Mesothelial cell of epicardium (in vitro differentiated cells): ENCODE measurements at places on chromosomes 12 and 14.

DNA sequence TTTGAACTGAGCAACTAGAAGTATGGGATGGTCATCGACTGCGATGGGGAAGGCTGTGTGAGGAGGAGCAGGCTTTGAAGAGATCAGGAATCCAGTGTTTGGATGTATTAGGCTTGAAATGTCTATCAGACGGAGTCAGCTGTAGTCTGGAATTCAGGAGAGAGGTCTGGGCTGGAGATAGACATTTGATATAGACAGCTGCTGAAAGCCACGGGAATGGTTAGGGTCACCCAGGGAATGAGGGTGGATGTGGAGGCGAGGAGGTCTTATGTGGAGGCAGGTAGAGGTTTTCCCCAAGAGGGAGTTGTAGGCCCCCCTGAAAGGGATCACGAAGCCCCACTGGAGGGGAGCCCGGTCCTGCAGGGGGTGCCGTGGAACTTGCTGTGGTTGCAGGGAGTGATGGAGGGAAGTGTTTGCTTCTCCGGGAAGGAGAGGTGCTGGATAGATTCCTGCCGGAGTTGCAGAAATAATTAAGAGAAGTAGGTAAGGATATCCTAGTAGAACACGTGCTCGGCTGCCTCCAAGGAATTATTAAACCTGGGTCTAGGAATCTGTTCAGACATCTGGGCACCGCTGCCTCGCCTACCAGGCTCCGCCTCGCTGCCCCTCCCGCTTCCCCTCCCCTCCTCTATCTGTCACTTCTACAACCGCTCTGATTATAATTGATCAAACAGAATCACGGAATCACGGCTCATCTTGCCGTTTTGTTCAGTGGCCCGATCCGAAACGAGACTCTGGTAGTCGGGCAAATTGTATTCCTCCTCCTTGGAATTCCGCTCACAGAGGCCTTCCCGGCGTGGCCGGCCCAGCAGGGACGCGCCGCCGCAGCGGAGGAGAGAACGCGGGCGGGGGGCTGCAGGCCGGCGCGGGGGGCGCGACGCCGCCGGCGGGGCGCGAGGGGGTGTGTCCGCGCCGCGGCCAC is 826 bp upstream of the CACNA1C start:
- peak; percentile 49 for DNase-seq

GRCh38 chr12:47155457-47156166 is 75.9 kb upstream of the AMIGO2 start:
- DNase-seq: no peak

GRCh38 chr12:97275728-97276590 is 186.6 kb upstream of the RMST start:
- DNase-seq: no peak

DNA sequence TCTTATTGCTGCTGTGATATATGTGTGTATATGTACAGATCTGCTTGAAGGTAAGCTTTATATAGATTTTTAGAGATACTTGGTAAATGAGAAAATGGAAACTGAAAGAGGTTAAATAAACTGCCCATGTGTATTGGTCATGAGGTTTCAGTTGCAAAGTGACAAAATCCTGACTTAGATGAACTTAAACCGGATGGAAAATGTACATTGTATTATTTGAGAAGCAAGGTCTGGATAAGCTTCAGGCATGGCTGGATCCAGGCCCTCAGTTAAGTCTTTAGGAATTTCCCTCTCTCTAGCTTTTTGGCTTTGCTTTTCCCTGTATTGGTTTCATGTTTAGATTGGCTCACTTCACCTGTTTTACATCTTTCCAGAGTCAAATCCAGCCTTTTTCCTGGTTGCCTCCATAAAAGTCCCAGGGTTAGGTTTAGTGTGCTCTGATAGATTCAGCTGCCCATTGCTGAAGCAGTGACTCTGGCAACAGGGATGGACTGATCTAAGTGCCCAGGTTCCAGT is 21.0 kb upstream of the MAP1LC3B2 start:
- no peak for DNase-seq

DNA sequence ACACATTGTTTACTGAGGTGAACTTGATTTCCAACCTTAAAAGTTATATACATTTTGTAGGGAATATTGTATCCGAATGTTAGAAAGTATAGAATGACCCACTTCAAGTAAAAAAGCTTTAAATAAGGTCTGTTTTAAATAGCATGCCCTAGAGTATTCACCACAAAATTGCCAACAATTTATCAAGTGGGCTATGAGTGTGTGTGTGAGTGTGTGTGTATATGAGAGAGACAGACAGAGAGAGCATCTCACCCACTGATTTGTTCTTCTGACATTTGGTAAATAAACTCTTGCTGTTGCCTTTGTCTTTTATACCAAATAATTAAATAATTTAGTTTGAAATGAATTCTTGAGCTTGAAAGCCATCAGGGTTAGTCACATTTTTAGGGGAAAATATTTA is 29.8 kb upstream of the RAP1B start:
- DNase-seq: no peak

- DNase-seq: no peak
These were observed 131.3 kb downstream of the PTPRO start for GRCh38 chr12:15453613-15454012.

DNA sequence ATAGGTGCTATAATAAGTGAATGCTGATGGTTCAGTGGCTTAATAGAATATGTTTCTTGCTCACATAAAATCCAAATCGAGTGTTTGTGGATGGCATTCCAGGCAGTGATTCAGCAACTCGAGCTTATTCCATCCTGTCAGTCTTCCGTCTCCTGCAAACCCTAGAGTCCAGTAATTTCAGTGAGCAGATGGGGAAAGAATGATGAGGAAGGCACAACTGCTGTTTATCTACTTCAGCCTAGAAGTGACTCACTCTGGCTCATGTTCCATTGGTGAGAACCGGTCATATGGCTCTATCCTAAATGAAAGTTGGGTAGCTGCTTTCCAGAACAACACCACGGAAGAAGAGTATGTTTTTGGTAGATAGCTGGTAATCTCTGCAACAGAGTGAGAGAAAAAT is 421.8 kb upstream of the PDE3A start:
- DNase-seq: no peak

GRCh38 chr14:91125271-91125660 is 11.4 kb downstream of the DGLUCY start:
- no peak for DNase-seq

GRCh38 chr12:69105101-69105962 is 134.0 kb upstream of the CPSF6 start:
- DNase-seq: no peak

GRCh38 chr14:53054457-53054856 is 98.7 kb downstream of the DDHD1 start:
- no peak for DNase-seq

DNA sequence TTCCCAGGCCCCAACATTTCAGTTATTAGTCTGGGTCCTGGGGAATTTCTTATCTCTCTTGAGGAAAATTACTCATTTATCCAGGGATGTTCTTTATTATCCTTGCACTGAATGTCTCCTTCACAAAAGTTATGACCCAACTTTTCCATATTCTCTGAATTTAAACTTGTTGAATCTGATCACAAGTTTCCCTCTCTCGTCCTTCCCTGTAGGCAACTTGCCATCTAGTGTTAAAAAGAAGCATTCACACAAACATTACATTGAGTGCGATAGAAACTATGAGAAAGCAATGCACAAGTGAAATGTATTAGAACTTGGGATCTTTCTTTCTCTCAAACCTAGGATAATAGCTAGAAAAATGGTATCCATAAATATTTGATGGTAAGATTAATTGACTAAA is 608.4 kb downstream of the FSCB start:
- no peak for DNase-seq

DNA sequence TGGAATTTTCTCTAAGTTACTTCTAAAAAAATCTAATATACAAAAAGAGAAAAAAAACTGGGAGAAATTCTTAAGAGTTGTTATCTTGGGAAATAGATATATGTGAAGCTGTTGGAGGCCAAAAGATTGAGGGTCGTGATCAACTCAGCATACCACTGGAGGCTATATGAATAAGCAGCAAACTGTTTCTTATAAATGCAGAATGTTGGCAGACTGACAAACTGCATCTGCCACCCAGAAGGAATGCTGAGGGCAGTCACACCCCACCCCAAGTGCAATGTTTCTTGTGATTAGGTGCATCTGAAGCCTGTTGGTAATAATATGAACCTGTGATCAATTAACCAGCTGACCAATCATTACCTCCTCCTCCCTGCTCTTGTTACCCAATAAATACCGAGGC is 818.6 kb upstream of the MGAT4C start:
- no peak for DNase-seq

DNA sequence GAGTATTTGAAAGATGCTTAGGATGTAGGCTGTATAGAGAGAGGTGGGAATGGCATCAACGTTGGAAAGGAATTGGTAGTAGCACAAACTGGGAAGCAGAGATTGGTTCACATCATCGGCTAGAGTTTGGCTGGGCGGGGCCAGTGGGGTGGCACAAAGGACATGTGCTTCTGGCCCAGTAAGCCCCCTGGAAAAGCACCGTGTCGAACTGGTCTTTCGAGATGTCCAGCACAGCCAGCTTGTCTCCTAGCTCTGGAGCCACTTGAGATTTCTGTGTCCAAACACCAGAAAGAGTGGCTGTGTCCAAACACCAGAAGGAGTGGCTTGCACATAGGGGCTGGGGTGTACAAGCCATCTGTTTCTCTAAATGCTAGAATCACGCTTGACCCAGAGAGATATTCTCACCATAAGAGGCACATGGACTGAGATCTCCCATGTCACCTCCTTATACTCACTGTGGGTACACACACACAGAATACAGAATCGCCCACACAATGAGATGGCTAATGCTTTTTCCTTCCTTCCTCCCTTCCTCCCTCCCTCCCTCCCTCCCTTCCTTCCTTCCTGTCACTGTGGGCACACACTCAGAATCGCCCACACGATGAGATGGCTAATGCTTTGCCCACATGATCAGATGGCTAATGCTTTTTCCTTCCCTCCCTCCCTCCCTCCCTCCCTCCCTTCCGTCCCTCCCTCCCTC is 41.8 kb upstream of the KCNK13 start:
- no peak for DNase-seq

DNA sequence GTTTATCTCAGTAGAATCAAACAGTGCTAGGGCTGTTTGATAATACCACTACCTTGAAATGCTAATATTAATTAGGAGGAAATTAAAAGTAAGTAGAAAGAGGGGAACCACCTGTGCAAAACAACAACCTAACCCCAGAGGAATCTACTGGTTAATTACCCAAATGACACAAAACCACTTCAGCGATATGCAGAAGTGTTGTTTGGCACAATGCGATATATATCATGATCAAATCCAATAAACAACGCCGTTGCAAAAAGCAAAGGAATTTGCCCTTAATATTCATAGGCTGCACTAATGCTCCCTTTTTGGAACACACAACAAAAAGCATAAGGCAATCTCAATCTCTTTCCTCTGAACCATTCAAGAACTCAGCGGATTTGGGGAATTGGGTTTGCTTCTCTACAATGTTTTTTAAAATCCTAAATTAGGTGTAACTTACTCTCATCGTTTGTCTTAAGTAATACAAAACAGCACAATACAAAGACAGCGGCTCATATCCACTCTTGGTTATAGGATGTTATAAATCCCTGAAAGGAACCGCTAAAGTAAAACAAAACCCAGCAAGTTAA is 1.5 kb downstream of the MAP4K5 start:
- no peak for DNase-seq

DNA sequence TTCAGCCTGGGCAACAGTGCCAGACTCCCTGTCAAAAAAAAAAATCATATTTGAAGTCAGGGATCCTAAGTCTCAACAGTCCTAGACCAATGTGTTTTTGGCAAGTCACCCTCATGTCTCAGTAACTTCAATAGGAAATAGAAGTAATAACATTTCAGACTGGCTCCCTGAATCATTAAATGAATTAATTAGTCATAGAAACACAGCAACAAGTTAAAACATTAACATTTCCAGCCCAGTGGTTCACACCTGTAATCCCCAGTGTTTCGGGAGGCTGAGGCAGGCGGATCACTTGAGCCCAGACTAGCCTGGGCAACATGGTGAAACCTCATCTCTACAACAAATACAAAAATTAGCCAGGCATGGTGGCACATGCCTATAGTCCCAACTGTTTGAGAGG is 125.2 kb downstream of the GTF2A1 start:
- no peak for DNase-seq
